Mesothelial cell of epicardium (in vitro differentiated cells): ENCODE measurements at places on chromosomes 16 and 17. TPM values are rescaled to one million over a fixed set of nuclear protein-coding genes. Genes with fewer than 3 reads are reported as not detected.

DNA sequence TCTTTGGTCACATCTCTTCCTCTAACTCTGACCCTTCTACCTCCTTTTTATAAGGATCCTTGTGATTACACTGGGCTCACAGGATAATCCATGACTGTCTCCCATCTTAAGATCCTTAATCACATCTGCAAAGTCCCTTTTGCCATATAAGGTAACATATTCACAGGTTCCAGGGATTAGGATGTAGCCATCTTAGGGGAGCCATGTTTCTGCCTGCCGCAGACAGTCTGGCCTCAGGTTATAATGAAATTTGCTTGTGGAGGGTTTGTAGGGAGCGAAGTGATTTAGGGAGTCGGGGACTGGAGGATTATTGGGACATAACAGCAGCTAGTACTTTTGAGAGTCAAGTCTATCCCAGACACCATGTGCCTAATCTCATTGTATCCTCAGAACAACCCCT, 7.7 kb downstream of the EEF2K start:
- no peak overlapping the region for H3K27ac ChIP-seq
- no peak for DNase-seq
- no peaks in the 10 kb centered on the region for H3K27me3 ChIP-seq
- H3K4me1 ChIP-seq: no peaks in the 10 kb centered on the region

DNA sequence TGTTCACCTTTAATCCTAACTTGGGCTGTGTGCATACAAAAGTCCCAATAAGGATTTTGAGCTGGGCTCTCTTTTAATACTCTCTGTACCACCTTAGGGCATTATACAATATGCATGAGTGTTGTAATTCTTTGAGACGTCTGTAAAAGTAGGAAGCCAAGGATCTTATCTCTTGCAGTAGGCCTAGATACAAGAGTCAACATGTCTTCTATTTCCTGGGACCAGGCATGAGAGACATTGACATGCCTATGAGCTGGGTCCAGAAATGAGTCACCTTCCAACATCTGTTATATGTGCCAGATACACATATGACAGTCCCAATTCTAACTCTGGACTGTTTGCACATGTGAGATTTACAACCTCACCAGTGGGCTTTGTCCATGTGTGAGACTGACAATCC, 1911.2 kb downstream of the TP53TG3F start:
- H3K4me1 ChIP-seq: no peaks in the 10 kb centered on the region
- H3K4me3 ChIP-seq: no peak overlapping the region
- H3K36me3 ChIP-seq: no peaks in the 10 kb centered on the region
- no peaks in the 10 kb centered on the region for H3K27me3 ChIP-seq

GRCh38 chr17:46029627-46030026, 30.6 kb downstream of the STH start:
- H3K27ac ChIP-seq: no peak overlapping the region
- no peak for DNase-seq
- H3K4me1 ChIP-seq: no peaks in the 10 kb centered on the region

GRCh38 chr17:79849953-79850352, 10.7 kb upstream of the CBX4 start:
- peaks cover 7% of the 10 kb centered on the region for H3K27me3 ChIP-seq
- H3K4me3 ChIP-seq: no peak overlapping the region
- H3K27ac ChIP-seq: no peak overlapping the region
- no peak for DNase-seq

DNA sequence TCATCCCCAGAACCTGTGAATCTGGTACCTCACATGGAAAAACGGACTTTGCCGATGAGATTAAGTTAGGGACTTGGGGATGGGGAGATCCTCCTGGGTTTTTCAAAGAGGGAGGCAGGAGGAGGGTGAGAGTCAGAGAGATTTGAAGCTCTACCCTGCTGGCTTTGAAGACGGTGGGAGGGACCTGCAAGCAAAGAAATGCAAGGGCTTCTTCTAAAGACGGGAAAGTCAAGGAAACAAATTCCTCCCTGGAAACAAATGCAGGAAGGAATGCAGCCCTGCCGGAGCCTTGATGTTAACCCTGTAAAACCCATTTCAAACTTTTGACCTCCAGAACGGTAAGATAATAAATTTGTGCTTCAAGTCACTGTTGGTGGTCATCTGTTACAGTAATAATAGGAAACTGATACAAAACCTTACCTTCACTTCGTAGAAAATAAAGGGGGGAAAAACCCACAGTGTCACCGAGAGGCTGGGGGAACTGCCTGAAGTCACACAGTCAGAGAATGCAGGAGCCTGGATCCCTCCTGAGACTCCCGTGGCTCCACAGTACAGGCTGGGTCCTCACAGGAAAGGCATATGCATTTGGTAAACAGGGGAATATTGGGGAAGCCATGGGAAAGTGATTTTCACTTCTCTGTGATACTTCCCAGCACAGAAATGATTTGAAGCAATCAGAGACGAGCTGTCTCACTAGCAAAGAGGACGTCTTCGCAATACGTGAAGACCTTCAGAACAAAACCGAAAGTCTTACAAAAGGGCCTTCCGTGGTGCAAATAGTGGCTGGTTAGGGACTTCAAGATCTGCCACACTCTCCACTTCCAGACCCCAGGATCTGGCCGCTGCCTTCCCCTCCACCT, 58.9 kb upstream of the CLEC3A start:
- H3K4me1 ChIP-seq: peaks cover 18% of the 10 kb centered on the region
- peaks cover 3% of the 10 kb centered on the region for H3K27me3 ChIP-seq
- peak overlapping the region; percentile 14 for H3K4me3 ChIP-seq
- H3K36me3 ChIP-seq: no peaks in the 10 kb centered on the region
- no peak for DNase-seq

Gene TVP23A
- total RNA-seq: 9.5 to 9.9 TPM (median 9.8 TPM) in 3 replicates

Gene BLMH
- 44.7 to 47.9 TPM (median 46.4 TPM) in 3 replicates for total RNA-seq

GRCh38 chr17:28384281-28385036, 13.0 kb downstream of the SARM1 start:
- peaks cover 13% of the 10 kb centered on the region for H3K4me1 ChIP-seq
- no peak for DNase-seq
- H3K4me3 ChIP-seq: peak overlapping the region; percentile 73
- H3K36me3 ChIP-seq: peaks cover 5% of the 10 kb centered on the region
- H3K27me3 ChIP-seq: peaks cover 60% of the 10 kb centered on the region

GRCh38 chr16:64234200-64234599, 887.7 kb downstream of the CDH11 start:
- H3K27ac ChIP-seq: no peak overlapping the region
- no peaks in the 10 kb centered on the region for H3K36me3 ChIP-seq
- no peaks in the 10 kb centered on the region for H3K4me1 ChIP-seq

- H3K27ac ChIP-seq: no peak overlapping the region
- no peaks in the 10 kb centered on the region for H3K4me1 ChIP-seq
- DNase-seq: no peak
- no peaks in the 10 kb centered on the region for H3K36me3 ChIP-seq
- H3K4me3 ChIP-seq: no peak overlapping the region
- peaks cover 8% of the 10 kb centered on the region for H3K27me3 ChIP-seq
Measured at GRCh38 chr16:30677931-30678585, 19.8 kb downstream of the FBRS start.

Gene KRT38
- total RNA-seq: not detected in 3 replicates

Gene C16orf96
- 0.45 to 0.95 TPM (median 0.58 TPM) in 3 replicates for total RNA-seq
